ENCODE measurements at places on chromosomes 4 and X.
A peak's percentile ranks its signal among the peaks of the same experiment; 100 is the strongest.

DNA sequence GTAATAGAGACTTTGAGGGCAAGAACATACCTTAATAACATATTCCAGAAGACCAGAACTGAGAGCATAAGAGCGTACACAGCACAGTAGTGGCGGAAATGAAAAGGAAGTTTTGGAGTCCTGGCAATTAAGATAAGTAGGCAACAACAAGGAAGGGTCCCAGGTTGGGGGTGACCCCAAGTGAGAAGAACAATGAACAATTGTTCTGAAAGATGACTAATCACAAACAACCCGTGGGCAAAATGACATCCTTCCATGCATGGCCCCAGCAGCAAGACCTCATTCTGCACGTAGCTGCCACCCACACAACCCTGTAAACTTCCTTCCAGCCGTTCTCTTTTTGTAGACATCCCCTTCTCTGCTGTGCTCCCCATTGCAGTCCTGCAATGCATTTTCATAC, 384.4 kb upstream of the PABPC4L start:
- no peak for DNase-seq
- H3K4me1 ChIP-seq: peaks cover 10% of the 10 kb centered on the region
- H3K36me3 ChIP-seq: no peaks in the 10 kb centered on the region
- H3K27ac ChIP-seq: peak overlapping the region; percentile 63
- no peaks in the 10 kb centered on the region for H3K27me3 ChIP-seq

DNA sequence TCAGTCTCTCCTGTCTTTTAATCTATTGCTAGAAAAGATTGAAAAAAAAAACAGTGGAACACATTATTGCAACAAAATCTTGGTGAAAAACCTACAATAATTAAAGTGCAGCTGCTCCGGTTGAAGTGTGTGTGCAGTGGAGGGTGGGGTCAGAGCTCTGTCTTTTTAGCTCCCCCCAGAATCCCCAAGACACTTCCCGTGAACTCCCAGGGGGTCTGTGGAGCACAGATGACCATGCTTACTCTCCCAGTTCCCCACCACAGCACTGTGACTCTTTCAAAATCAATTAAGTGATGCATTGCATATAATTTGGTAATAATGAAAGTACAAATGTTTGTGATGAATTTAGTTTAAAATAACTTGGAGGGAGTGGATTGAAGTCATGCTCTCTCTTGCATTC, 15.7 kb upstream of the SLC10A4 start:
- peaks cover 7% of the 10 kb centered on the region for H3K27me3 ChIP-seq
- no peaks in the 10 kb centered on the region for H3K36me3 ChIP-seq
- no peak for DNase-seq
- H3K4me1 ChIP-seq: no peaks in the 10 kb centered on the region
- no peak overlapping the region for H3K27ac ChIP-seq
- no peak overlapping the region for H3K4me3 ChIP-seq

DNA sequence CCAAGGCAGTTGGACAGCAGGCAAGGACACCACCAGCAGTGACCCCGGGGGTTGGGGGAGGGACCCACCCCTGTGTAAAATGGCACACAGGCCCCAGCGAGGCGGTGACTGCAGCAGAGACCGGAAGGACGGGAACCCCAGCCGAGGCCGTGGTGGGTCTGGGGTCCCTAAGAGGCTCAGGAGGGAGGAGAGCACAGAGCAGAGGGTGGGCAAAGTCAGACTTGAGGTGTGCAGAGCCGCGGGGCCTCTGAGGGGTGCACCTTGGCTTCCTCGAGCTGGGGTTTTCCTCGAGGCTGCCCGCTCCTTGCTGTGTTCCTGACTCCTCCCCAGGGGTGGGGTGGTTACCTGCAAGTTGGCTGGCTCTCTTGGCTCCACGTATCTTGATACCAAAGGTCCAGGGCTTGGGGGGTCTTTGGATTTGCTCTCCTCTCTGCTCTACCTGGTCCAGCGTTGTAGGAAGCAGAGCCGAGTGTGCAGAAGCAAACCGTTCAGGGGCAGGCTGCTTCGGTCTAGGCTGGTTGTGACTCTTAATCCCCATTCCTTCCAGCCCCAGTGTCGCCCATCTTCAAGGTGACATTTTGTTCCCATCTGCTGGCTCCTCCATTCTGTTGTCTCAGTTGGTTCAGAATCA, 37.9 kb upstream of the SORCS2 start:
- no peak for DNase-seq
- H3K4me1 ChIP-seq: no peaks in the 10 kb centered on the region
- no peaks in the 10 kb centered on the region for H3K36me3 ChIP-seq
- H3K27me3 ChIP-seq: peaks cover 13% of the 10 kb centered on the region
- no peak overlapping the region for H3K4me3 ChIP-seq

DNA sequence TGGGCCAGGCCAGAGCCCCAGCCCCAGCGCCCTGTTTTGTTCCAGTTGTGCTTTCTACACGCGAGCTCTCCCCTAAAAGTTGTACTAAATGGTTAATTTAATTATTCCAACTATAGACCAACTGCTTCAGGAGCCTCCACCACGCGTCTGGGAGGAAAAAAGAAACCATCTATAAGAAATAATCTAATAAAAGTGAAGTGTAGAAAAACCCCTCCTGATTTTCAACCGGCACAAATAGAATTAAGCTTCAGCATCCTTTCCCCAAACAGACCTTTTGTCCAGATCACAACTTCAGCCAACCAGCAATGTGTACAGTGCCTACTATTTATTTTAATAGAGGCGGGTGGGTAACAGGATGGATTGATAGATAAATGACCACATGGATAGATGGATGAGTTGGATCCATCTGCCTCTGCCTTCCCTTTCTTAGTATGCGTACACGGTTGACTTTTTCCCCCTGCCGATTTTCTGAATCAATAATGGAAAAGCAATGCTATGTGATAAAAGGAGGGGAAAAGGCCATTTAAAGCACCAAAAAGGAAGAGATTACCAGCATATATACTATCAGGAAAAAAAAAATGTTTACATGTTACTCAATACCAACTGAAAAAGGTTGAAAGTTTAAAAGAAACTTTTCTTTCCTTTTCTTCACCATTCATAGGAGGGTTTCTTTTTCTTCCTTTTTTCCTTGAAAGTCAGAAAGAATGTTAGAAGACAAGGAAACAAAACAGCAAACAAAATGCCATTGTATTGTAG, 3.7 kb upstream of the PHOX2B start:
- no peak for DNase-seq
- H3K27me3 ChIP-seq: peaks cover 81% of the 10 kb centered on the region
- H3K27ac ChIP-seq: no peak overlapping the region

GRCh38 chrX:40142417-40142816, 44.7 kb upstream of the BCOR start:
- no peaks in the 10 kb centered on the region for H3K4me1 ChIP-seq
- no peak for DNase-seq
- H3K4me3 ChIP-seq: no peak overlapping the region
- H3K27ac ChIP-seq: no peak overlapping the region

Data from activated T-helper 1 cell treated with anti-CD3 and anti-CD28 coated beads, Interleukin-12 subunit alpha, Interleukin-12 subunit beta, Interleukin-2, Interleukin-4 antibody, amounts not matched to agents 30 ng/mL and 10 ng/mL and 1 ng/mL, durations not matched to agents 14 hours and 24 hours and 36 hours (primary cell).